ENCODE measurements at places on chromosomes 11 and 22. TPM values are rescaled to one million over a fixed set of nuclear protein-coding genes. Genes with fewer than 3 reads are reported as not detected.

Gene MGAT3
- 53.7 TPM for total RNA-seq

GRCh38 chr11:69153661-69154060 is 2.1 kb upstream of the SMIM38 start:
- no peaks in the 10 kb centered on the region for H3K36me3 ChIP-seq
- no peaks in the 10 kb centered on the region for H3K27me3 ChIP-seq

DNA sequence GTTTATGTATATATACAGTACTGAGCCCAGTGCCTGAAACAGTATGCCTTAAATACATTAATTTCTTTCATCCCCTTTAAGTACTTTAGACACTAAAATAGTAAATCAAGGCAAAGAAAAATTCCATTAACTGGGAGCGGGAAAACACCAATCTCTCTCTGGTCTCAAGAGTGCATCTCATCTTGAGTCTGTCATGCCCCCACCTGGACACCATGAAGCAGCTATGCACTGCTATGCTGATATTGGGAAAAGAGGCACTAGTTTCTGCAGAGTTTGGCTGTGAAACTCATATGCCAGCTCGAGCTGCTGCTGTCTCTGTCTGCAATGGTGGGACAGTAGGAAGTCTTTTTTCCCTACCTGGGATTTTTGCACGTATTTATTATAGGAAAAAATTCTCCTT is 754.4 kb upstream of the RAG2 start:
- no peaks in the 10 kb centered on the region for H3K27me3 ChIP-seq
- no peaks in the 10 kb centered on the region for H3K36me3 ChIP-seq
- no peaks in the 10 kb centered on the region for H3K4me1 ChIP-seq
- no peak for DNase-seq
- H3K27ac ChIP-seq = no peak overlapping the region
- no peak overlapping the region for H3K4me3 ChIP-seq

DNA sequence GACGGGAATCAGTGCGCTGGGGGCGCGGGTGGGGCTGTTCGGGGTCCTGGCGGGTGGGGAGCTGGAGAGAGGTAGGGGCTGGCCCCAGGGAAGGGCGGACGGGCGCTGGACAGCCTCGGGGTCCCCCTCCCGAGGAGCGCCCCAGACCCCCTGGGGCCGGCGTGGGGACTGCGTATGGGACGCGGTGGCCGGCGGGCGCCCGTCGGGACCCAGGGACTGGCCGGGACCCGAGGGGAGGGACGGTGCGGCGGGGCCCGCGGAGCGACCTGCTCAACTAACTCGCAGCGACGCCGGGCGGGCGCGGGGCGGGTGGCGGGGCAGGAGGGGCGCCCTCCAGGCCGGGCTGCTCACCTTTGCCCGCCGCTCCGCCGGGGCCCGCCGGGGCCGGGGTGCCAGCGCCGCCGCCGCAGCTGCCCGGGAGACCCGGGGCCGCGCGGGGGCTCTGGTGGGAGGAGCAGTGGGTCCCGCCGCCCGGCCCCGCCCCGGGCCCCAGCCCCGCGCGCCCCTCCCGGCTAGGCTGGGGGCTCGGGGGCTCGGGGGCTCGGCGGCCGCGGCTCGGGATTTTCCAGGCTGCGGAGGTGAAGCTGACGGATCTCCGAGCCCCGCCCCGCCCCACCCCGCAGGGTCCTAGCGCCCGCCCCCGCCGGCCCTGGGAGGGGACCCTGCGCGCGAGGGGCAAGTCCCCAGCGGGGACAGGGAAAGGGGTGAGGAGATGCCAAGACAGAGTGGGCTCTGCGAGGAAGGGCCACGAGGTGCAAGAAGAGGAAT is 12.3 kb downstream of the STARD10 start:
- peaks cover 20% of the 10 kb centered on the region for H3K4me1 ChIP-seq
- H3K4me3 ChIP-seq = peak overlapping the region; percentile 82
- no peaks in the 10 kb centered on the region for H3K27me3 ChIP-seq
- peak; percentile 70 for DNase-seq

DNA sequence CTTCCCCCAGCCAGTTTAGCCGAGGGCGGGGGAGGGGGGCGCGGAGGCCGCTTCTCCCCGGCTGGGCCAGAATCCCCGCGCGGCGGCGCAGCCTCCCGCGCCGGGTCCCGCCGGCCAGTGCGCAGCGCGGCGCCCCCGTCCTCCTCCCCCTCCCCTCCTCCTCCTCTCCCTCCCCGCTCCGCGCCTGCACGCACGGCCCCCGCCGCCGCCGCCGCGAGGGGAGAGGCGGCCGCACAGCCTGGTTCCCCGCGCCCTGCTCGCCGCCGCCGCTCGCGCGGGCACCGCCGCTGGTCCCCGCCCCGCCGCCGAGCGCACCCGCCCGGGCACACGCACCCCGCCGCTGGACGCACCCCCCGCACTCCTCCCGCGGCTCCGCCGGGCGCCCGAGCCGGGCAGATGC is at the start of gene FLRT1:
FLRT1 (plus strand) TSS at position 356 of the 400 bp plus-strand sequence. CDS start 80,337 bp downstream, outside the sequence.
- H3K27ac ChIP-seq = no peak within 1 kb of the TSS

GRCh38 chr11:57650739-57651090 is 1.0 kb upstream of the YPEL4 start:
- no peak overlapping the region for H3K4me3 ChIP-seq
- H3K36me3 ChIP-seq = no peaks in the 10 kb centered on the region
- H3K27ac ChIP-seq = no peak overlapping the region

GRCh38 chr11:6191742-6192141 is 7.3 kb upstream of the OR52W1 start:
- H3K27me3 ChIP-seq = no peaks in the 10 kb centered on the region
- H3K36me3 ChIP-seq = no peaks in the 10 kb centered on the region
- DNase-seq = no peak

- H3K36me3 ChIP-seq = no peaks in the 10 kb centered on the region
- H3K27ac ChIP-seq = peak within 1 kb of the TSS; percentile 94
- peak; percentile 92 for DNase-seq
- no peaks in the 10 kb centered on the region for H3K4me1 ChIP-seq
- no peaks in the 10 kb centered on the region for H3K27me3 ChIP-seq
Measured at GRCh38 chr11:17544181-17544622, at the start of gene USH1C. Gene USH1C (minus strand): TSS chr11:17544416. CDS start chr11:17544307, 109 bp downstream.

Gene TBX1
- total RNA-seq = 0.70 TPM

Gene TRPM5
- total RNA-seq = 24.2 TPM

DNA sequence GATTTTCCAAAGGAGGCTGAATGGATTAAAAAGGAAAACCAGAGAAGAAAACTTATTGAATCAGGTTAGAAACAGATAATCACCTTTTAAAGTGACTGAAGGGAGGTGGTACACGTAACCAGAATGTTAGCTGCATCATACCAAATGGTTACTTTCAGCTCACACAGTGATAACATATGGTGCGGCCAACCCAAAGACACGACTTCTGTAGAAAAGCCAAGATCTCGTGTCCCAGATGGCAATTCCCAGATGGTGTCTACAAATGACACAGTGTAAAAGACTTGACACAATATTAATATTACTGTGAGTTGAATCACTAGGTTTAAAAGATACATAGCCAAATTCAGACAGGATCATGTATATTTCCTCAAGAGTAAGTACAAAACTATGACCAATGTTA is 5.2 kb downstream of the PPP2R1B start:
- no peaks in the 10 kb centered on the region for H3K4me1 ChIP-seq
- H3K36me3 ChIP-seq = no peaks in the 10 kb centered on the region
- no peak for DNase-seq

GRCh38 chr11:34825670-34826383 is 90.4 kb downstream of the APIP start:
- H3K36me3 ChIP-seq = no peaks in the 10 kb centered on the region
- peak overlapping the region; percentile 35 for H3K27ac ChIP-seq
- peaks cover 14% of the 10 kb centered on the region for H3K4me1 ChIP-seq
- no peak overlapping the region for H3K4me3 ChIP-seq
- H3K27me3 ChIP-seq = no peaks in the 10 kb centered on the region
- peak; percentile 61 for DNase-seq

DNA sequence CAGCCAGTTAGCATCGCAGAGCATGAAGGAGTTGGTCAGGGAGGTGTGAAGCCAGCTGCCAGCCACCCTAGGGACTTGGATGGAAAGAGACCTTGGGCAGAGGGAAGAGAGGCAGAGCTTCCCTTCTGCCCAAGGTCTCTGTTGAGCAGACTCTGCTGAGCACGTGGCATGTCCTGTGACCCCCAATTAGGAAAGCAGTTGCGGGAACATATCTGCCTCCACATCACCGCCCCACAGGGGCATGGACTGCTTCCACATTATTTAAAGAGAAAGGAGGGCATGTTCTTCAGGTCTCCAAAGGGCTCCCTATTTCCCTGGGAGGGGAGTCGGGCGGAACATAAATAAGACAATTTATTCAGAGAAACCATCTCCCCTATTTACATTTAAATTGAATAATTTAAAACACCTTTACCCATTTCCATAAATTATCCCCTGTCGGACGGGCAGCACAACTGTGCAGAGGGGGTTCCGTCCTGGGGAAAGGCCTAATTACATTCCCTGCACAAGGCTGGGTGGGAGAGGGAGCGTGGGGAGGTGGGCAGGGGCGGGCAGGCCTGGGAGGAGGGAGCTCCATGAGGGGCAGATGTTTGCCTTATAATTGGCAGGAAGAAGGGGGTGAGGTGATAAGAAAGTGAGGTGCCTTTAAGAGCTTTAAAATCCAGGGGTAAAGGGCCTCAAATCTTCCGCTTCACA is 88.8 kb upstream of the THY1 start:
- H3K4me1 ChIP-seq = no peaks in the 10 kb centered on the region
- no peak overlapping the region for H3K4me3 ChIP-seq
- no peaks in the 10 kb centered on the region for H3K36me3 ChIP-seq
- no peak for DNase-seq

Gene APOBEC3F
- 1.2 TPM for total RNA-seq

GRCh38 chr11:86931548-86932258 is 23.5 kb downstream of the FZD4 start:
- no peaks in the 10 kb centered on the region for H3K27me3 ChIP-seq
- no peaks in the 10 kb centered on the region for H3K36me3 ChIP-seq
- H3K4me3 ChIP-seq = no peak overlapping the region
- no peak overlapping the region for H3K27ac ChIP-seq

DNA sequence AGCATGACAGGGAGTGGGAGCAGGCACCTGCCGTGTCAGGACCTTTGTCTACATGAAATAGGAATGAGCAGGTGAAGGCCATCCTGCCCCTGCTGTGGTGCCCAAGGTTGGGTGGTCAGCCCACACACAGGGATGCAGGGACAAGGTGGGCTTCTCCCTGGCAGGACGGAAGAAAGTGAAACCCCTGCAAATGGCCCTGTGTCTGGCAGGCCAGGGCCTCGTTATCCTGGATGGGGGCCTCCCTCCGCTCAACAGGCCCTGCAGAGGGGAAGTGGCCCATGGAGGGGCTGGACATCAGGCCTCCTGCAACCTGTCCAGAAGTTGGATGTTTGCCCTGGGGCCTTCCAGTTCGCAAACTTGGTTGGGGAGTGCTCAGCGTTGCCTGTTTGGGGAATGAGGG is 14.9 kb downstream of the TOB2 start:
- no peaks in the 10 kb centered on the region for H3K4me1 ChIP-seq
- no peak overlapping the region for H3K4me3 ChIP-seq
- H3K36me3 ChIP-seq = no peaks in the 10 kb centered on the region
- DNase-seq = no peak
- H3K27ac ChIP-seq = no peak overlapping the region

- H3K36me3 ChIP-seq = no peaks in the 10 kb centered on the region
- no peak overlapping the region for H3K27ac ChIP-seq
- H3K4me3 ChIP-seq = no peak overlapping the region
- peaks cover 68% of the 10 kb centered on the region for H3K4me1 ChIP-seq
Measured at GRCh38 chr11:68012843-68013610, 2.9 kb downstream of the ALDH3B1 start.

- peak overlapping the region; percentile 91 for H3K27ac ChIP-seq
- no peak overlapping the region for H3K4me3 ChIP-seq
- H3K27me3 ChIP-seq = no peaks in the 10 kb centered on the region
- no peak for DNase-seq
- H3K4me1 ChIP-seq = no peaks in the 10 kb centered on the region
- no peaks in the 10 kb centered on the region for H3K36me3 ChIP-seq
Measured at GRCh38 chr11:77471558-77472193, 2.2 kb downstream of the PAK1 start.

DNA sequence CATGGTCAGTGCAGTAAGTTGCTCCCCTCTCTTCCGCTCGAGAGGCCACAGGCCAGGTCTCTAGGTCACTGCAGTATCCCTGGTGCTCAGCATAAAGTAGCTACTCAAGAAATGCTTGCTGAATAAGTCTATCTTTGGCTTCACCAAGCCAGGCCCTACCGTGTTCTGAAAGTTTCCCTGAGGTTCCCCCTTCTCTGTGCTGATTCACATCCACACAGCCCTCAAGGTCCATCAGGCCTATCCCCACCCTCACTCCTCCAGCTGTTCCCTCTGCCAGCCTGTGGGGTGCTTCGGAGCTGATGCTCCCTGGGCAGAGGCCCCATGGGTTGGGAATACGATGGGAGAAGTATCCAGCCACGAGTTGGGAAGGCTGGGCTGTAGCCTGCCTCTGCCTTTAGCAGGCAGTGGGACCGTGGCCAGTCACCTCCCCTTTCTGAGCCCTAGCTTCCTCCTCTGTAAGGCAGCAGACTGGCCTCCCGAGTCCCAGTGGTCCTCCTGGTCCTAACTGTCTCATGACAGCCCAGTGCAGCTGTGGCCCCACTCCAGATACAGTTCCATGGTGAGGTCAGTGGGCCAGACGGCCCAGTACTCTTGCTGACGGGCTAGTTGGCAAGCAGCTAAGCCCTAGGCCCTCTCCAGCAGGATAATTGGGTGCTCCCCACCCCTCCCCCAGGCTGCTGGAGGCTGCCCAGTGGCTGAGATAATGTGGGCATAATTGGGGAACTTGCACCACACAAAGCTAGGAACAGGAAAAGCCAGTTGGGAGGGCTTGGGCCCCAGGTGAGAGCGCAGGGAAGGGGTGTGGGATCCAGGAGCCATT is 48.2 kb downstream of the NECTIN1 start:
- no peak overlapping the region for H3K27ac ChIP-seq
- no peak for DNase-seq
- H3K4me1 ChIP-seq = no peaks in the 10 kb centered on the region
- H3K36me3 ChIP-seq = no peaks in the 10 kb centered on the region

DNA sequence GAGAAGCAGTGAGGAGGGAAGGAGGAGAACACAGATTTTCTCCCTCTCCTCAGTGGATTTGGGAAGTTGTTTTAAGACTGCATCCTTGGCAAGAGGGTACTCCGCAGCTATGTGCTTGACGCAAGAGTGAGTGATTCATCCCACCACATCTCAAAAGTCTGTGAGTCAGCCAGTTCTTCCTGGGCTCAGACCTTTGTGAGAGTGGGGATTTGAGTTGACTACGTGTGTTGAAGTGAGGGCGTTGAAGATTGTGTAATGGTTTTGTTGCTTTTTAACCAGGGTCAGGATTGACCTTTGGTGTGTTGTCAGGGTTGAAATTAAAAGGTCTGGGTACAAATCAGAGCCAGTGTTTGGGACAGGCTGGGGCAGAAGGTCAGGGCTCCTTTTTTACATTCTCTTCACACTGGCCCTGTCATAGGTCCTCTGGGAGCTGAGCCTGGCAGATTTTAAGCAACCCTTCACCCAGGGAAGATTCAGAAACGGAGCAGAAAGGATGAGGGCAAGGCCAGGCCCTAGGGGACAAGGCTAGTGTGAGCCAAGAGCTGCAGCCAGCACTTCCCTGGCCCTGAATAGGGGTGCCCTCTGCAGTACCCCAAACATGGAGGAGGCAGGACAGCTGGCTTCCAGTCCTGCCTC is 4.2 kb upstream of the C11orf86 start:
- H3K4me1 ChIP-seq = peaks cover 6% of the 10 kb centered on the region
- peak; percentile 79 for DNase-seq
- H3K27ac ChIP-seq = peak overlapping the region; percentile 61
- H3K27me3 ChIP-seq = no peaks in the 10 kb centered on the region
- no peaks in the 10 kb centered on the region for H3K36me3 ChIP-seq
- no peak overlapping the region for H3K4me3 ChIP-seq

Data from Peyer's patch (tissue), 4 donors.